ENCODE measurements at places on chromosomes 11 and 22.

- DNase-seq = no peak
These were observed 43.2 kb downstream of the USP47 start for GRCh38 chr11:11884774-11885481.

GRCh38 chr11:106286881-106287504, 209.5 kb downstream of the AASDHPPT start:
- no peak for DNase-seq

DNA sequence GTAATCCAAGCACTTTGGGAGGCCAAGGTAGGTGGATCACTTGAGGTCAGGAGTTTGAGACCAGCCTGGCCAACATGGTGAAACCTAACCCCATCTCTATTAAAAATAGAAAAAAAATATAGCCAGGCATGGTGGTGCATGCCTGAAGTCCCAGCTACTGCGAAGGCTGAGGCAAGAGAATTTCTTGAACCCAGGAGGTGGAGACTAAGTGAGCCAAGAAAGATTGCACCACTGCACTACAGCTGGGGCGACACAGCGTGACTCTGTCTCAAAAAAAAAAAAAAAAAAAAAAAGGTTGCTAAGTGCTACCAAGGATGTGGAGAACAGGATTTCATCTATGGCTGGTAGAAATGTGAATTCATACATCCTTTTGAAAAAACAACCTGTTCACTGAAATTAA, 36.6 kb downstream of the ATG16L2 start:
- no peak for DNase-seq

- DNase-seq = no peak
These were observed 13.2 kb upstream of the SYVN1 start for GRCh38 chr11:65147352-65148075.

GRCh38 chr22:21917959-21918261, 34.7 kb downstream of the PPM1F start:
- no peak for DNase-seq

DNA sequence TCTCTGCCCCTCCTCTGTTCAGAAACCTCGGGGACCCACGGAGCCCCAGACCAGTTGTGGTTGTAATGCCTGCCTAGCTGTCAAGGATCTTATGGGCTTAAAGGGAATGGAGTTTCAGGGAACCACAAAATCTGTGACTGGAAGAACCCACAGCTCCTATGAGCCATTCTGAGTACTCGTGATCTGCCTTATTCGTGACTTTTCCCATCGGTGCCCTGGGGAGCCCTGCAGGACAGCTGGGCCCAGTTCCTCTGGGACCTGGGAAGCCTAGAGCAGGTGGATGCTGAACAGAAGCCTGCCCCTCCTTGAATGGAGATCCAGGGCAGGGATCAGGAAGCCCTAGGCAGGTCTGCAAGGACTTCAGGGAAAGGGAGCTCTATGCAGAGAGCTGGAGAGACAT, 42.1 kb upstream of the TTC12 start:
- no peak for DNase-seq

DNA sequence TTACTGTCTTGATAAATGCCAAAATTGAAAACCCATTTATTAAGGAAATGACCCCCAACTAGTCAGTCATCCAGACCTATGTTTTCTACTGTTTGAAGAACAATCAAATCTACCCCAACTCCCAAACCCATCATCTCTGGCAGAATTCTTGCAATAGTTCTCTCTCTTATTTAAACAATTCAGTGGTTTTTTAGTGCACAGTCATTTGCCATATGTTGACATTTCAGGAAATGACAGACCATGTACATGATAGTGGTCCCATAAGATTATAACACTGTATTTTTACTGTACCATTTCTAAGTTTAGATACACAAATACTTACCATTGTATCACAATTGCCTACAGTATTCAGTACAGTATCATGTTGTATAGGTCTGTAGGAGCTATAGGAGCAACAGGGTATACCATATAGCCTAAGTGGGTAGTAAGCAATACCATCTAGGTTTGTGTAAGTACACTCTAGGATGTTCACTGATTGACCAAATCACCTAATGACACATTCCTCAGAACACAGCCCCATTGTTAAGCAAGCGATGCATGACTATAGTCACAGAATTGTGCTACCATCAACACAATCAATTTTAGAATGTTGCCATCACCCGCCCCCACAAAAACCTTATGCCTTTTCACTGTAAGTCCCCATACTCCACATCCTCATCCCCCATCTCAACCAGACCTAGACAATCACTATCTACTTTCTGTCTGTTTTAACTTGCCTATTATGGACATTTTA, 41.8 kb downstream of the MMP20 start:
- DNase-seq = no peak

DNA sequence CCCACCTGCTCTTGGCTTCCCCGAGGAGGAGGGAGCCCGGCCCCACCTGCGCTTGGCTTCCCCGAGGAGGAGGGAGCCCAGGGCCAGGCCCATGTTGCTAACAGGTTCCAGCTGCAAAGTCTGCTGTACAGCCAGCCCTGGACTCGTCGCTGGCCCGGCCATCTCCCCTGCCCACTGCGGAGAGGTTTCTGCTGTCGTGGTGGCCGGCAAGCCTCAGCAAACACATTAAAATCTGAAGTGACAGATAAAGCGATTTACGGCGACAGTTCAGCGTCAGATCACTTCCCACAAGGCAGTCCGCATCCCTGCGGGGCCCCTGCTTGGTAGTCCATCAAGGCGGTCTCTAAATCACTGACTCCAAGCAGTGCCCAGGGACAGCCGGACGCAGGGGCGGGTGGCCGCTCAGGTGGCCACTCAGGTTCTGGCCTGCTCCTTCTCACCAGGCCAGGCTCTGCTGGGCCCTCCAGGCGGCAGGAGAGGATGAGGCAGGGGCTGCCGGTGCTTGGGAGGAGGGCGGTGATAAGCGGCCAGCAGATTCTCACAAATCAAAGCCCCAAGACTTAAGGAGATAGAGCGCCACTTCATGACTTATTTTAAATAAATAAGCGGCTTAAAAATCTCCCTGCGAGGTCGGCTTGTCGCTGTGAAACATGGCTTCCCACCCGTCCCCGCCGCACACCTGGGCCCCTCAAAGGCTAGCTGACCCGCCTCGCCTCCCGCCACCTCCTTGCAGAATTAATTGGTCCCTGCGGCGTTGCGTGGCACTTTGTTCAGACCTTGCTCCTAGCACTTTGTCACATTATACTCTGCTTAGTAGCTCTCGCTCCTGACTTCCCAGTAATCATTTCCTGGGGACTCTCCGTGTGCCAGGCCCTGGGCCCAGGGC, 21.1 kb downstream of the MACROD1 start:
- no peak for DNase-seq

DNA sequence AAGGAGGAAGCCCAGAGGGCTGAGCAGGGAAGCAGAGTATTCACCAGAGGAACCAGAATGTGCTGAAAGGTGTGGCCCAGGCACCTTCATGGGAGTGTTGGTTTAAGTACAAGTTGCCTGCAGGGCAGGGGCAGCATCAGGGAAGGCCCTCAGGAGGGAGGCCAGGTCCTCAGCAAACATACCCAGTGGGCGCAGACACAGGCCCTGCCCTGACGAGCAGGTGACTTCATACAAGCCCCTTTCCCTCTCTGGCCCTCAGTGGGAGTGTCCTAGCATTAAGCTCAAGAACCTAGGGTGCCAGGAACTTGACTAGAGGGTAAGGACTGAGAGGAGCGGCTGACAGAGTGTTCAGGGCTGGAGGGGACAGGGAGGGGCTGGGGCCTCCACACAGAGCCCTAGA, 7.5 kb upstream of the CASTOR1 start:
- DNase-seq = no peak

- DNase-seq = no peak
These were observed 1.6 kb upstream of the E2F8 start for GRCh38 chr11:19242179-19242932.

GRCh38 chr11:113253406-113253805, 61.0 kb upstream of the TTC12 start:
- no peak for DNase-seq

- peak; percentile 23 for DNase-seq
These were observed 159.2 kb downstream of the MSANTD4 start for GRCh38 chr11:105862736-105863367.

DNA sequence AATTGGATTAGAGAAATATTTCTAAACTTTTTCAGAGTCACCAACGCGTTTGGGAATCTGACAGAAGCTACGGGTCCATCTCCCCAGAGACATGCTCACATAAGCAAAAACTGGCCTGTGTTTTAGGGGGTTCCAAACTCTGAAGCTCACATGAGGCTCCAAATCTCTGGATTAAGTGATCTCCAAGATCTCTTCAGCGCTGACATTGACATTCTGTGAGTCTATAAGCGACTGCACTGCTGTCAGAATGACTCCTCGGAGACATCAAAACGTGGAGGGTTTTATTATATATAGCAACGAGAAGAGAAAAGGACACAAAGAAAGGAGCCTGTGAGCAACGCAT, 642 bp upstream of the SIK2 start:
- no peak for DNase-seq
